ENCODE measurements at places on chromosomes 5 and 9. TPM values are rescaled to one million over a fixed set of nuclear protein-coding genes. Genes with fewer than 3 reads are reported as not detected.

DNA sequence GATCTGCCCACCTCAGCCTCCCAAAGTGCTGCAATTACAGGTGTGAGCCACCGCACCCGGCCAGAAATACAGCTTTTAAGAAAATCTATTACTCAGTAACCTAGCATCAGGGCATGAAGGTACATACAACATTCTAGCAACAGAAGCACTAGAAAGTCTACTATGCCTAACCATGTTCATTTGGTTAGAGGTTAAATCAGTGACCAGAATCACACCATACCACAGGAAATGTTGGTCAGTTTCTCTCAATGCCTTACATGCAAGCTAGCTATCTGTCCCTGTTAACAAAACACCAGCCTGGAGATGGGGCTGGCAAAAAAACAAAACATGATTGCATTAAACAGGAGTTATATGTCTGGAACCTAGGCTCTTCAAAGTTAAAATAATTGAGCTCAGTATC, 104.1 kb downstream of the STRBP start:
- DNase-seq = no peak

GRCh38 chr5:5941486-5941885, 436.9 kb downstream of the MED10 start:
- no peak for DNase-seq

GRCh38 chr9:78932849-78933627, 636.1 kb downstream of the PSAT1 start:
- DNase-seq = no peak

DNA sequence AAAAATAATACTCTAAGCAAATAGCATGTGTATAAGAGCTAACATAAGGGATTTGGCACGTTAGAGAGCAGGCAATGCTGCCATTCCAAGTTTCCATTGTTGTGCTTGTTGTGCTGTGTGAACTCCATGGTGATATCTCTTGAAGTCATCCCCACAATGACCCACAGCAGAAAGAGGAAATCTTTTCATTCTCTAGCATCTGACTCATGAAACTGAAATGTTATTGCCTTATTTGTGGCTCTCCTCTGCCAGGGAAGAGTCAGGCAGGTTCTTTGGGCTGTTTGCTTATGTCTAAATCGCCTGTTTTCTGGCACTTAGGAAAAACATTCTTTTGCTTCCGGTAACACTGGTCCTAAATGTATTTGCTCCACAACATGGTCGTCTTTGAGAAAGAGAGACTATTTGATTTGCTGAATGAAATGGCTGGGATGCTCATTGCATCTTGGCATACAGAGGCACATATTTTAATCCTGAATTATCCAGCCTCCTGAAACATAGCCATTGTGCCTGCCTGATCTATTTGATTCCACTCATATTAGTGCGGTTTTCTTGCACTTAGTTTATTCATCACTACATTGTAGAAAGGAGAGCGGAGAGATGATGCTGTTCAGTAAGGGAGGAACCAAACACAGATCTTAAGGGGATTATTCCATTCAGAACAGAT, 188.8 kb downstream of the CSNK1G3 start:
- no peak for DNase-seq

GRCh38 chr5:24909210-24909609, 264.4 kb upstream of the CDH10 start:
- DNase-seq = no peak

- DNase-seq = no peak
Observed at GRCh38 chr5:53607886-53608285, 47.4 kb downstream of the NDUFS4 start.

DNA sequence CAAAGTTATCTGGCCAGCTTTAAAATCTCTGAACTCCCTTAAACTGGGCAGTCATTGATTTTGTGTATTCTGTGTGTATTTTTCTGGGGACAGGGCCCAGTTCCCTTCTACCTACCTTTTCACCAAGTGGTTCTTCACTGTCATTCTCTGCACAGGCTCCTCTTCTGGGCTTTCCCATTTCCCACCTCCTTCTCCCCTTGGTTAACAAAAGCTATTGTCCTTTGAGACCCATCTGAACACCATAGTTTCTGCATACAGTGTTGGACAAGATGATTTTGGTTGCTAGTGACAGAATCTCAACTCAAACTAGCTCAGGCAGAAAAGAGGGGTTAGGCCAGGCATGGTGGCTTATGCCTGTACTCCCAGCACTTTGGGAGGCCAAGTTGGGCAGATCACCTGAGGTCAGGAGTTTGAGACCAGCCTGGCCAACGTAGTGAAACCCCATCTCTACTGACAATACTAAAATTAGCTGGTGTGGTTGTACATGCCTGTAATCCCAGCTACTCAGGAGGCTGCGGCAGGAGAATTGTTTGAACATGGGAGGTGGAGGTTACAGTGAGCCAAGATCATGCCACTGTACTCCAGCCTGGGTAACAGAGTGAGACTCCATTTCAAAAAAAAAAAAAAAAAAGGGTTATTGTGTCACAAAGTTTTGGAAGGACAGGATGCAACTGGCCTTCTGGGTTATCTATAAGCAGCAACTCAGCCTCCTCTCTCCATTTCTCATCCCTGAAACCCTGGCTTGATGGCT, 31.0 kb upstream of the ANKRD34B start:
- no peak for DNase-seq

- DNase-seq = peak; percentile 64
Observed at GRCh38 chr5:108259306-108259705, 122.6 kb downstream of the FBXL17 start.

The INSL4 gene
- total RNA-seq = not detected

The ZFP62 gene
- 22.9 TPM for total RNA-seq

- peak; percentile 75 for DNase-seq
Observed at GRCh38 chr9:123834889-123835562, 94.9 kb downstream of the DENND1A start.

DNA sequence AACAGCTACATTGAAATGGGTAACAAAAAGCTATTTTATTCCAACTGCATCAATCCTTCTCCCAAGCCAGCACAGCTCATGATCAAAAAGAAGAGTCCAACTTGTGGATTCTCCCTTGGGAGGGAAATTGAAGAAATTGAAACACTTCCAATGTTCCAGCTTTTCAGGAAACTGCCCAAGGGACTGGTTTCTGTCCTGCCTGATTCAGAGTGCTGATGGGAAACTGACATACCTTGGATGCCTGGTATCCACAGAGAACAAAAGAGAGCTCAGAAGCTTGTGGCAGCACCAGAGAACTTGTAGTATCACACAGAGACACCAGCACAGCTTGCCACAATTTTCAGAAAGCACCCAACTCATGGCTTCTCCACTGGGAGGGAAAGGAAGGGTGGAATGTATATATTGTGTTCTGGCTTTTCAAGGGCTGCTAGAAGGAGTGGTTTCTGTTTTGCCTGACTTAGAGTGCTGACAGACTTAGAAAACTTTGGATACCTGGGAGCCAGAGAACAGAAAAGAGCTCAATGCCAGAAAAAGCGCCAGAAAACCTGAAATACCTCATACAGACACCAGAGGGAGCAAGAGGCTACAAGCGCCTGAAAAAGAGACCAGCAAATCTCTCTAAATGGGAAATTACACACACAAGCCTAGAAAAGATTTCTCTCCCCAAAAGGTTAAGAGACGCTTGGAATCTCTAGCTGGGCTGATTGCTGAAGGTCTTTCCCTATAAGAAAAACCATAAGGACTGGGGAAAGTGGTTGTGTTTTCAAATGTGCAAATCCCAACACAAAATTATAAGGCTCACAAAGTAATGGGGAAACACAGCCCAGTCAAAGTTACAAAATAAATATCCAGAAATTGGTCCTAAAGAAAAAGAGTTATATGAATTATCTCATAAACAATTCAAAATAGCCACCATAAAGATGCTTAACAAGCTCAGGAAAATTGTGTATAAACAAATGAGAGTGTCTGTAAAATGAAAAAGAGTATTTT, 178.8 kb downstream of the SPOCK1 start:
- peak; percentile 49 for DNase-seq

DNA sequence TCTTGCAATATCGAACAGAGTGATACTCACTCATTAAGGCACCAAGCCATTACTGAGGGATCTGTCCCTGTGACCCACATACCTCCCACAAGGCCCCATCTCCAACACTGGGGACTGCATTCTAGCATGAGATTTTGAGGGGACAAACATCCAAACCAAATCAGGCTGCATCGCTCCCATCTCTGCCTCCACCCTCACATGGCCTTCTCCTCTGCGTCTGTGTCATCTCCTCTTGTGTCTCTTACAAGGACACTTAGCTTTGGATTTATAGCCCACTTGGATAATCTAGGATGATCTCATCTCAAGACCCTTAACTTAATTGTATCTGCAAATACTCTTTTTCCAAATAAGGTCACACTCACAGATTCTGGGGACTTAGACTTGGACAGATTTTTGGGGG, 284.4 kb upstream of the DAP start:
- no peak for DNase-seq

DNA sequence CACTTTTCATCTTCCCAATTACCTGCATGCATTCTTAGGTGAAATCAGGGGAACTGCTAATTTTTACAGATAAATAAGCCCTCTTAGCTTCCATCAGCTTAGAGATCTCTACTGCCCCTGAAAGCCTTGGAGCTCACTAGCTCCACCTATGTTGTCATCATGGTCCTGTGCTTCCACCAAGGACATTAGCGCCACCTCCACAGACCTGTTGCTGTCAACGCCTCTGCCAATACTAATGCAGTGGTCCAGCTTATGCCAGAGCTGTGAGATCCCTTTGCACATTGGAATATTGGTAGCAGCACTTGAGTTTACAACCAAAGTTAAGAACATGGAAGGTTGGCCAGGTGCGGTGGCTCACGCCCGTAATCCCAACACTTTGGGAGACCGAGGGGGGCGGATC, 7.7 kb upstream of the SHISAL2B start:
- peak; percentile 13 for DNase-seq
